H54 (cell line): ENCODE measurements at places on chromosomes 4 and X.

GRCh38 chr4:48862661-48863060 is 31.8 kb downstream of the OCIAD1 start:
- no peak for DNase-seq

- DNase-seq = no peak
These were observed 23.3 kb downstream of the RPGR start for GRCh38 chrX:38304010-38304409.

- no peak for DNase-seq
These were observed 244.6 kb upstream of the TENM3 start for GRCh38 chr4:181998398-181999295.

GRCh38 chrX:17563076-17563475 is 174.2 kb upstream of the SCML1 start:
- no peak for DNase-seq

- DNase-seq = no peak
These were observed 69.6 kb downstream of the HUWE1 start for GRCh38 chrX:53616946-53617345.

- DNase-seq = no peak
These were observed 17.6 kb downstream of the TKTL1 start for GRCh38 chrX:154313147-154313546.

- DNase-seq = no peak
These were observed 203.4 kb downstream of the CCSER1 start for GRCh38 chr4:90330546-90330945.

- DNase-seq = no peak
These were observed 325.7 kb downstream of the PCDH7 start for GRCh38 chr4:31045724-31046318.

GRCh38 chr4:174369985-174370384 is 86.3 kb downstream of the CEP44 start:
- DNase-seq = no peak

DNA sequence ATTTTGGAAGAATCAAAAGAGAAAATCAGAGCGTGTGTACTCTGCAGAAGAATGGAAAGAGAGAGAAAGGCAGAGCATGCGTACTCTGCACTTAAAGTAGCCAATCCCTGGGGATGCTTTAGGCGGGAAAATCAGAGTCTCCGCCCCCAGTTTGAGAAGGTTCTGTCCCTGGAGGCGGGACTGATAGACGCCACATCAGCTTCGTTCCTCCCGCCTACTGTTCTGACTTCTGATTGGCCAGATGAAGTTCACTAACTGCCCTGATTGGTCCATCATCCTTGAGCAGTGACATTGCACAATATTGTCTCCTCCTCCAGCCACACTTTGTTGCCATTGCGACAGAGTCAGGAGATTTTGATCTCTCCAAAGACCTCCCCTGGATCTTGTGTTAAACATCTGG is 23.8 kb downstream of the SSX1 start:
- no peak for DNase-seq

- DNase-seq = no peak
These were observed 44.8 kb downstream of the RELL1 start for GRCh38 chr4:37641352-37641751.

DNA sequence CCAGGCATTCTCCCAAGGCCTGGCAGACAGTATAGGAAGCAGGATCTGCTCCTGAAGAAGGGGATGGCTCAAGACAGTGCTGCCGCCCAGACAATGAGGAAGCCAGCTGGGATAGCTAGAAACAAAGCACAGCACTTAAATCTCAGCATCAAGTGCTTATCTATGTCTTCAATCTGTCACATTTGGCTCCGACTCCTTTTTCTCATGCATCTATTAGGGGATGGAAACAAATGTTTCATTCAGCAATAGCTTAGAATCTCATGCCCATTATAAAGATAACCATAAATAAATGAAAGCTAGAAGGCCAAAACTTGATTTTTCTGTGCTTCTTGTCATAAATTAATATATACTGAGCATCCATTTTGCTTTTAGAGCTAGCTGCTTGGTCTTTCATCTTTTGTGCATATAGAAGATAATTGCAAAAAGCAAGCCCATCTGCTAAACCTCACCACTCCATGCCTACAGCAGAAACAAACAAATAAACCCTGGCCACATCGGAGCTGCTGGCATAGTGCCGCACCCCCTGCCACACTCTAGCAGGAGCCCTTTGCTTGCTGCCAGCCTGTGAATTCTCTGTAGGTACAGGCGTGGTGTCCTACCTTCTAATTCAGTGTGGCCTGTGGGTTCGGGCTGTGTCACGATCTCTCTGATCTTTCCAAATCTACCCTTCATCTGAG is 75.9 kb downstream of the AASDH start:
- no peak for DNase-seq

DNA sequence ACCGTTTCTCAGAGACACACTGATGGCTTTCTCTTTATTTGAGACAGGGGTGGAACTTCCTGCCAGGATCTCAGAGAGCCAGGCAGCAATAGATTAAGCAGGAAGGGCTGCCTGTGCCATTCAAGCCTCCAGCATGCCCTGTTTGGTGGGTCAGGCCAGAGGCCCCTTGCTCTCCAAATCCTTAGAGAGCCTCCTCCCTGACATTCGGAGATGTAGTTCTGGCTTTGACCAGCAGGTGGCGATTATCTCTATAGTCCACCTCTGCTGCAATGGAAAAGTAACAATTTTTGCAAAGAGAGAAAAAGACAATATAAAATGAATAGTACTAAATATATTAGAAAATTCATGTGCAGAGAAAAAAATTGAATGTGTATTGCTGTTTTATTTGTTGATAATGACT is 93.9 kb downstream of the NXF2B start:
- peak; percentile 1 for DNase-seq

DNA sequence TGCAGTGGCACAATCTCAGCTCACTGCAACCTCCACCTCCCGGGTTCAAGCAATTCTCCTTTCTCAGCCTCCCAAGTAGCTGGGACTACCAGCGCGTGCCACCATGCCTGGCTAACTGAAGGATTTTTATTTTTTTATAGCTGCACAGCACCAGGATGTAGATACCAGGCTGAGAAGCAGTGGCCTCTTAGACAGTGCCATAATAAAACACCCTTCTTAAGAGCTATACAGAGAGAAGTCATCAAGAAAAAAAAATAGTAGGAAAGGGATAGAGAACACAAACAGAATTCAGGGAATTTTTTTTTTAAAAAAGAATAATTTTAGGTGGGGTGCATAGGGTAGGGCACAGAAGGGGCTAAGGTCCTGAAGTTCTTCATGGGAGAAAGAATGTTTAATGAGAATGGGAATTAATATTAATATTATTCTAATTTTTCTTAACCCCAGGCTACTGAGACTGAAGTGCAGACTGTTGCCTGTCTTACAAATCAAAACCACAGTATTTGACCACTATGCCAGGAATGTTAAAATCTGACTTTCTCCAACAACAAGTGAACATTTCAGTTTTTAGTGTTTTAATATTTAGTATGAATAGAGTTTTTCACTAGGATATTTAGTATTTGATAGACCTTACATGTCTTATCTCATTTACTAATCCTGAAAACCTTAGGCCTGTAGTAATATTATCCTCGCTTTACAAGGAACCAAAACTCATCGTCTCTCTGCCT is 146.7 kb downstream of the KCNIP4 start:
- DNase-seq = no peak

DNA sequence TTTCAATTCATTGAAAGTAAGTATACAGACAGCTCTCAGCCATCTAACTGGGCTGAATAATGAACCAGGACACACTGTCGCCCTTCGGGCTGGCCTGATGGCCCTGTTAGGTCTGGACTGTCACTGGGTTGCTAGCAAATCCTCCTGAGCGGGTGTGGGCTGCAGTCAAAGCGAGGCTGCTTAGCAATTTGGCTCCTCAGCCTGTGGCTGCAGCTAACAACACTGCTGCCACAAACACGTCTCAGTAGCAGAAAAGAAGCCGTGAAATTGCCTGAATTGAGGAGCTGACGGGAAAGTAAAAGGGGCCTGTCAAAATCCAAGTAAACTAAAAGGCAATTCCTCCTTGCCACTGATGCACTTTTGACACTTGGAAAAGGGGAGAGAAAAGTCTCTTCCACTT is 72.8 kb downstream of the SMIM20 start:
- DNase-seq = no peak

DNA sequence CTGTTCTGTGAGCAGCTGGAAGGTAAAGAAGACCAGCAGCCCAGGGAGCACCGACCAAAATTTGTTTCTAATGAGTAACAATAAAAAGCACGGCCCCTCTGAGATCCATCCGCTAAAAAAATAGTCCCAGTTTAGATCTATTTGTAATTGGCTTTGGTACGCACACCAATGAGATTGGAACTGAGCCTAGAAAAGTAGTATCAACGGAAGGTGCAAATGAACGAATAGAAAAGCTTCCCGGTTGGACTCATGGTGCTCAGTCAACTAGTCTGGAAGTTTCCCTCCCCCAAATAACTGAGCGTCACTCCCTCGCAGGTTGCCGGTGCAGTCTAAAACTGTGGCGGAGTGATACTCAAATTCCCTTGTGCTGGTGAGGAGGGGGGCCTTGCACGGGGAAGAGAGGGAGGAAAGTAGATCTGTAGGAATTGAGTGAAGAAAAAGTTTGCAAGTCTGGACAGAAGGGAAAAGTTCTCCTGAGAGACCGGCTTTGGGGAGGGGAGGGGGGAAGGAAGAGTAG is at the start of gene COL4A5:
COL4A5 (plus strand) TSS at position 413 of the 517 bp plus-strand sequence. CDS start 288 bp downstream, outside the sequence.
- DNase-seq = peak; percentile 44

DNA sequence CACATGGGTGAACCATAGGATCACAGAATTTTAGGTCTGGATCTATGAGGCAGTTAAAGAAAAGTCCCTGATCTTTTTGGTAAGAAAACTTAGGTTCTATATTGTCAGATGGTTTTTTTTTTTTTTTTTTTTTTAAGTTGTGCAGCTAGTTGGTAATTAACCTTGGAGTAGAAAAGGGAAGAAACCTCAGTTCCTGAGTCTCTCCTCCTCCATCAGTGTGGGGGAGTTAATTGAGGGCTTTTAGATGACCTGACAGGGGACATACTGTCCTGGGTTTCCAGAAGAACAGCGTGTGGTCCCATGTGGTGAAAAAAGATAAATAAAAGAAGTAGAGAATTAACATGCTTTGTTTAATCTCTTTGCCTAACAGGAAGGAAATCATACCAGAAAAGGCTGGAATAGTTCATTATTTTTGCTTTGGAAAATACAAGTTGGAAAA is 123.7 kb downstream of the ARHGAP10 start:
- no peak for DNase-seq

- DNase-seq = no peak
These were observed 77.8 kb upstream of the SH3RF1 start for GRCh38 chr4:169348541-169348940.

DNA sequence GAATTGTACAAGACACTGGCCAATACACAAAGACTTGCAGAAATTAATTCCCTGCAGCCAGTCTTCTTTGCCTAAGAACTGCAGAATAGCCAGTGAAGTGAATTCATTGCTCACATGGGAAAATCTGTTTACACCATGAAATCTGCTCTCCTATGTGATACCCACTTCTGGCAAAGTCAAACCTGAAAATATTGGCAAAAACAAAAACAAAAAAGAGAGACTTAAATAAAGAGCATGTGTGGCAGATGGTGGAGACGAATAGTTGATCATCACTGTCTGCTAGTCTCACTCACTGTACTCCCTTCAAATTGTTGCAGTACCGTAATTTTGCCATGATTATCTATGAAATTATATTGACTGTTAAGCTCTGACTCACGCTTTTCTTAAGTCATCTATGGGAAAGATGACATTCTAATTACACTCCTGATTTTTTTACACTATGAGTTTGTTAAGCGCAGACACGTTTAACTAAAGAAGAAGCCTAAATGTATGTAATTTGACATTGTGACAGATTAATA is 406.8 kb downstream of the PCDH7 start:
- DNase-seq = no peak

GRCh38 chr4:8260656-8261111 is 8.9 kb upstream of the HTRA3 start:
- no peak for DNase-seq

DNA sequence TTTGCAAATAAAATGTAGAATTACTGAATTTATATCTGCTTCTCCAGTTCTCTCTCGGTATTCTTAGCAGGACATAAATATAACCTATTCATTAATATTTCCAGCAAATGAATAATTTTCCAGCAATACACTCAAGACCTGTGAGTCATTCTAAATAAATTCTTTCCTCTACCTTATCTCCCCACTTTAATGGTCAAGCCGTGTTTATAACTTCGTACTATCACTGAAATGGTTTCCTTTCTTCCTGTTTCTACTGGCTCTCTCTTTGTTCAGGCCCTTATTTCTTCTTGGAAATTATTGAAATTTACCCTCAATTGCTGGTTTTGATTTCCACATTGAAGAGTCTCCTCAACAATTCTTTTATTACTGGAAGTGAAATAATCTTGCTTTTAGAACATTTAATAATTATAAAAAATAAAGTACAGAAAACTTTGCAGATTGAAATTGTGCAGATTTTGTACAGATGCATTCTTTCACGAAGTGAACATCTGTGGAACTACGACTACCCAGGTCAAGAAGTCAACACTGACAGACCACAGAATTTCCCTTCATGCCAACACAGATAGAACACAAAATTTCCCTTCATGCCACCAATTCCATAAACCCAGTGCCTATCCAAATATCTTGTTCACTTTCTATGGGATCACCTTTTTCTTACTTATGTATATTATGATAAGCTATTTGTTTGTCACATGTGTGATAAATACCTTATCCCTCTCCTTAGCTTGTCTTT is 205.7 kb downstream of the FAT4 start:
- no peak for DNase-seq

- no peak for DNase-seq
These were observed 223.0 kb downstream of the PAPSS1 start for GRCh38 chr4:107497054-107497453.

- peak; percentile 2 for DNase-seq
These were observed 55.0 kb upstream of the PAK3 start for GRCh38 chrX:111041018-111041462.

DNA sequence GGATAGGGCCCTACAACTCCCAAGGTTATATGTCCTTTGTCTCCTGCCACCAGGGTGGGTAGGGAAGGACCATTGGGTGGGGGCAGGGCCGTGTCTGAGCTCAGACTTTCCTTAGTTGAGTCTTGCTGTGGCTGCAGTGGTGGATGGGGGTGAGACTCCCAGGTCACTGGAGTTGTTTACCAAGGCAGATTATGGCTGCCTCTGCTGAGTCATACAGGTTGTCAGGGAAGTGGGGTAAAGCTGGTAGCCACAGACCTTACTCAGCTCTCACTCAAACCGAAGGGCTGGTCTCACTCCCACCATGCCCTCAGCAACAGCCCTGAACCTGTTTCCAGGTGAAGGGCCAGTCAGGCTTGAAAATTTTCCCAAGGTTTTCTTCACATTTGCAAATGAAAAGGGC is 58.8 kb upstream of the FAAH2 start:
- DNase-seq = no peak

- DNase-seq = peak; percentile 33
These were observed 108.3 kb upstream of the KLHL4 start for GRCh38 chrX:87409113-87409841.

DNA sequence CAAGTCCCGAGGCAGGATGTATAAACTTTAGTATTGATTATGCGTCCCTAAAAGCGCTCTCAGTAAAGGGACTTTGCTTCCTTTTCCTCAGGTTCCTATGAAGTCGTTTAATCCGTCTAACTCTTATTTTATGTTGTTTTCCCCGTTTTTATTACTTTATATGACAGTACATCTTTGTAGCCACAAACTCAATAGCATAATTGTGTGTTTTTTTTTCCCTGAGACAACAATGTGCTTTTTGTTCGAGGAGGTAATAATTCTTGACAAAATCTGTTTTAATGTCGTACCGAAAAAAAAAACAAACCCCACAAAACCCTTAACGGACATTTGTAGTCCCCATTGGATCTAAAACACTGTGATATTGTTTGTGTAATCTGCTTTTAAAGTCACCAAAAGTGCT is 17.9 kb upstream of the PPP2R3B start:
- no peak for DNase-seq
